Hindlimb muscle (tissue), 1 donor: ENCODE measurements at places on chromosomes 12 and 14.

- no peak for DNase-seq
These were observed 130.8 kb upstream of the EGLN3 start for GRCh38 chr14:34081576-34082136.

GRCh38 chr12:132505105-132505851 lies 15.3 kb downstream of the FBRSL1 start:
- DNase-seq, result no peak

- no peak for DNase-seq
These were observed 240.8 kb upstream of the TMPO start for GRCh38 chr12:98274430-98275130.

- no peak for DNase-seq
These were observed 218.5 kb downstream of the RPS29 start for GRCh38 chr14:49367696-49368095.

GRCh38 chr12:116924558-116925453 lies 14.1 kb downstream of the FBXW8 start:
- DNase-seq, result no peak

DNA sequence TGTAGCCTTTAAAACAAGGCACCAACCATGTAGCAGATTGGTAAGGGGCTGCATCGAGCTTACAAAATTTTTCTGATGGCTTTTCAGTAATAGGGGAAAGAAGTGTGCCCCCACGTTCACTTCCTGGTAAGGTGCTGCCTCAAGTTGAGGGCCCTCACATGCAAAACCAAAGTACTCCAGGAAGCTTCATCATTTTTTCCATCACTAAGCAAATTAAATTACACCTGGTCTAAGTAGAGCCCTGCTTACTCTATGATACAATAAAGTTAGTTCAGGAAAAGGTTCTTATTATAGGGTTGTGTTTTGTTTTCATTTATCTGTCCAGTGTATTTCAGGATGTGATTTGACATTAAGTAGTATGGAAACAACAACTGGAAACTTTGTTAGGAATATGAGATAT lies 15.0 kb upstream of the AKAP5 start:
- no peak for DNase-seq

- no peak for DNase-seq
These were observed 24.6 kb downstream of the PLXNC1 start for GRCh38 chr12:94172973-94173372.

- no peak for DNase-seq
These were observed 175.0 kb upstream of the LMNTD1 start for GRCh38 chr12:25728056-25728595.

DNA sequence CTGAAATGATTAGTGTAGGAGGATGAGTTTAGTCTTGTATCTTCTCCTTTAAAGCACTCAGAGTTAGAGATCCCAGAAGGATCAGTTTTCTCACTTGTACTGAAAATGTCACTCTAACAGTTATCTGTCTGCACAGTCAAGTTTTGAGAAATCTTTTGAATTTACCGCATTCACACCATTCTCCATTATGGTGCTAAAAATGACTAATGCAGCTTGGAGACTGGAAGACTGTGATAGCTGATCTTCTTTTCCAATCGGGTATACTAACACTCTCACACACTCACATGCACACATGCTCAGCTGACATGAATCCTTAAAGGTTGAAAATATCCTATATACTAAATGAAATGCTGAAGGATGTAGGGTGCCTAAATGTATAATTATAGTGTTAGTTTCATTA lies 65.8 kb downstream of the SLC15A5 start:
- DNase-seq, result no peak

- DNase-seq, result no peak
These were observed 378.9 kb downstream of the PCNX1 start for GRCh38 chr14:71286126-71286525.

GRCh38 chr14:63982156-63982555 lies 129.4 kb downstream of the SYNE2 start:
- no peak for DNase-seq

- DNase-seq, result no peak
These were observed 674.1 kb upstream of the ATXN7L3B start for GRCh38 chr12:73863546-73863945.

DNA sequence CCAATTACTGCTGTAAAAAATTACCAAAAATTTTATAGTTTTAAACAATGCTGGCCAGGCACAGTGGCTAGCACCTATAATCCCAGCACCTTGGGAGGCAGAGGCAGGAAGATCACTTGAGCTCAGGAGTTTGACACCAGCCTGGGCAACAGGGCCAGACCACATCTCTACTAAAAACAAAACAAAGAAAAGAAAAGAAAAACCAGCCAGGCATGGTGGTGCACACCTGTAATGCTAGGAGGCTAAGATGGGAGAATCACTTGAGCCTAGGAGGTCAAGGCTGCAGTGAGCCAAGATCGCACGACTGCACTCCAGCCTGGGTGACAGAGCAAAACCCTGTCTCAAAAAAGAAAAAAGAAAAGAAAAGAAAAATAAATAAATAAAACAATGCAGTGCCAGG lies 54.0 kb upstream of the ARID2 start:
- no peak for DNase-seq

GRCh38 chr14:42214981-42215491 lies 608.4 kb downstream of the LRFN5 start:
- DNase-seq, result peak; percentile 21

DNA sequence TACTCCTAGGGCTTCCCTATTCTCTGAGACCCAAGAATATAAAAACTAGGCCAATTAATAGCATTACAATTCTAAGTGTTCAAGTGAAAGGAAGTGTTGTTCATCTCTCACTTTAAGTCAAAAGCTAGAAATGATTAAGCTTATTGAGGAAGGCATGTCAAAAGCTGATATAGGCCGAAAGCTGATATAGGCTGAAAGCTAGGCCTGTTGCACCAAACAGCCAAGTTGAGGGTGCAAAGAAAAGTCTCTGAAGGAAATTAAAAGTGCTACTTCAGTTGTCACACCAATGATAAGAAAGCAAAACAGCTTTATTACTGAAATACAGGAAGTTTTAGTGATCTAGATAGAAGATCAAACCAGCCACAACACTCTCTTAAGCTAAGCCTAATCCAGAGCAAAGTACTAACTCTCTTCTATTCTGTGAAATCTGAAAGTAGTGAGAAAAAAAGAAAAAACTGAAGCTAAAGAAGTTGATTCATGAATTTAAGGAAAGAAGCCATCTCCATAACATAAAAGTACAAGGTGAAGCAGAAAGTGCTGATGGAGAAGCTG lies 68.9 kb downstream of the SLC6A15 start:
- DNase-seq, result no peak

DNA sequence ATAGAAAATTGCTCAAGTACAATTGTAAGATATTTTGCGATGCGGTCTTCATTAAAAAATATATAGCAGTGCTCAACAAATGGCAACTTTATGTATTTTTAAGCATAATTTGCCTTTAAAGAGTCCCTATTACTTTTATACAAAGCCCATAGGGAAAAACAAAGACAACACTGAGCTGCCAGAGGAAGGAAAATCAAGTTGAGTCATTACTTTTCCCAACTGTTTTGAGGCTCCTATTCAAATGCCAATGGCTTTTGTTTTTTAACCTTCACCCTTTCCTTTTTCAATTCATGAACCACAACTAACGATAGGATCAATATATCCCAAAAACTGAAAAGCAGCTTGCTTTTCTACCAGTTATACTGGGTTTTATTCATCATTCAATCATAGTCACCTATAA lies 157.6 kb upstream of the PLEKHA5 start:
- no peak for DNase-seq

GRCh38 chr12:110228756-110229155 lies 52.3 kb upstream of the ATP2A2 start:
- no peak for DNase-seq

- DNase-seq, result no peak
These were observed 322.7 kb upstream of the RTL1 start for GRCh38 chr14:101226265-101226602.

DNA sequence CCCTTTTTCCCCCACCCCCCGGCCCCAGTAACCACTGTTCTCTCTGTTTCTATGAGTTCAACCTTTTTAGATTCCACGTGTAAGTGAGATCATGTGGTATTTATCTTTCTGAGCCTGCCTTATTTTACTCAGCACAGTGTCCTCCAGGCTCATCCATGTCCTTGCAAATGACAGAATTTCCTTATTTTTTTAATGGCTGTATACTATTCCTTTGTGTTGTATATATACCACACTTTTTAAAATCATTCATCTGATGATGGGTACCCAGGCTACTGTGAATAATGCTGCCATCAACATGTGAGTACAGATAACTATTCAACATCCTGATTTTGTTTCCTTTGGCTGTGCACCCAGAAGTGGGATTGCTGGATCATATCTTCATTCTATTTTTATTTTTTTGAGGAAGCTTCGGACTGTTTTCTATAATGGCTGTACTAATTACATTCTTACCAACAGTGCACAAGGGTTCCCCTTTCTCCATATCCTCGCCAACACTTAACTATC lies 54.7 kb downstream of the DDX51 start:
- DNase-seq, result no peak

- DNase-seq, result no peak
These were observed 5.5 kb downstream of the ZFP36L1 start for GRCh38 chr14:68787092-68787992.

DNA sequence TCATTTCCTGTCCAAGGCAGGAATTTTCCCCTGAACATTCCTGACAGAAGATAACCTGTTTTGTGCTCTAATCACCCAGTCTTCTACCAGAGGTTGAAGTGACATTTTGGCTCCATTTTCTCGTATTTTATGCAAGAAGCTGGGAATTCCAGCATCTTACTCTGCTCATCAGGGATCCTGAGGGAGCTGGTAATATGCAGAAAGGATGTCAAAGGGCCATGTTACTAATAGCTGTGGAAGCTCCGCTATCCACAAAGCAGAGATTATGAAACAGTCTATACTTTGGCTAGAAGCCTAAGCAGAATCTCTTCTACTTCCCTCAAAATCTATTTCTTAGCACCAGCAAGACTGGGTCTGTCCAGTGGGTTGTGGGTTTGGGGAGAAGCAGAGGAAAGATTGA lies 613.0 kb downstream of the DIO2 start:
- no peak for DNase-seq

GRCh38 chr14:65077318-65077717 lies 25.0 kb downstream of the MAX start:
- no peak for DNase-seq

- DNase-seq, result no peak
These were observed 19.6 kb upstream of the ALX1 start for GRCh38 chr12:85260447-85260846.

GRCh38 chr12:47318963-47319362 lies 239.2 kb upstream of the AMIGO2 start:
- DNase-seq, result no peak

GRCh38 chr12:25482625-25483024 lies 70.5 kb downstream of the LMNTD1 start:
- no peak for DNase-seq

DNA sequence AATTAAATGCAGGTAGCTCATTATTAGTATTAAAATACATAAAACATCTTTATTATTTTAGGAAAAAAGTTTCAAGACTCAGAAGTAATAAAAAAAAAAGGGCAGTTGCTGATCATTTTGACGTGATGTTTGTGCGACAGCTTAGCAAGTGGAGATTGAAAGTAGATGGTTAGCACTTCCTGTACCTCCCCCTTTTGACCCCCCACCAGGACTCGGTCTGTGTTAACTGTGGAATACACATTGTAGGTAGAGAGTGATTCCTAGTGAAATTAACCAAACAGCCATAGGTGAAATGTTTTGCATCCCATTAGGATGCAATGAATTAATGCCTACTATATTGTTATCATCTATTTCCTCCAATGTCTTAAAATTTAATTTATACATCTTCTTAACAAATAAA lies 120.8 kb downstream of the SLC5A8 start:
- no peak for DNase-seq

DNA sequence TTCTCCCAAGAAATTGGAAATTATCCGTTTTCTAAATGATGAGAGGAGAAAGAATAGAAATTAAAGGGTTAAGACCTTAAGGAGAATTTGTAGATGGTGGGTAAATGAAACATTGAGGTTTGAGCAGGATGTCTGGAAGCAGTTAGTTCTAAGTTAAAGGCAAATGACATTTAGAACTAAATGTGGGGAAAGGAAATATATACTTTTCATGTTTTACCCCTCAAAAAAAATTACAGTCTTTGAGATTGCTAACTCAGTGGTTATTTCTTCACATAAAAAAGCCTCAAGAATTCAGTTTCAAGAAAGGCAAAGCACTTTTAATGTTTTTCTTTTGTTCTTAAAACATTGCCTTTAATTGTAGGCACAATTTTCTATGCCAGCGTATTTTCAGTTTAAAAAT lies 114.0 kb downstream of the PLEKHA5 start:
- DNase-seq, result no peak

GRCh38 chr14:35390577-35391387 lies 13.8 kb downstream of the NFKBIA start:
- no peak for DNase-seq

GRCh38 chr12:57270966-57271470 lies 20.0 kb upstream of the STAC3 start:
- no peak for DNase-seq

- DNase-seq, result no peak
These were observed 12.5 kb downstream of the AMDHD1 start for GRCh38 chr12:95955549-95956159.

DNA sequence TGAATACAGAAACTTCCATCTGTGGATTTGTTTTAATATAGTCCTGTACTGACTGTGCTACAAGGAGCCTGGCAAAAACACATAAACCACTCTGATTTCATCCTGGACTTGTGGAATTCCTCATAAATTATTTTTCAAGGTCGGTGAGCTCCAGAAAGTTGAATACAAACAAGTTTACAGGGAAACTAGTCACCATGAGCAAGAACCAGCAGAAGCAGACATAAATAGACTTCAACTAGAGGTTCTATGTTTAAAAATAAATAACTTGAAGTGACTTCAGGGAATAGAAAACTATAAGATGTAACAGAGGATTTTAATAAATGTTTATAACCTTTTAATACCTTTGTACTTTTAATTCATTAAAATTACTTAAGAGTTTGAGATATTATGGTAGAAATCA lies 63.5 kb downstream of the EFCAB11 start:
- no peak for DNase-seq

GRCh38 chr12:92297932-92298696 lies 152.5 kb upstream of the BTG1 start:
- DNase-seq, result no peak

DNA sequence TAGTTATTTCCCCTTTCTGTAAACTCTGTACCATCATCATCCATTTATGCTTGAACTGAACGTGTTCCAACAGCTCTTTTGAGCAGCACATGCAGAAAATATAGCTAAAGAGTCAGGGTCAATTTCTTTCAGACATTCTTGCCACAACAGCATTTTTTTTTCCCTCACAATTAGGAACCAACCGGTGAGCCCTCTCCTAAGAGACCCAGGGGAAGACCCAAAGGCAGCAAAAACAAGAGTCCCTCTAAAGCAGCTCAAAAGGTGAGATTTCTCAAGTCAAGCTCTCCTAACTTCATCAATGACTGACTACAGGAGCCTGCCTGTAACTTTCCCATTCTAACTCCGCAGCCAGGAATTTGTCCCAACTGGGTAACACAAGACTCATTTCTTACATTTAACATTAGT lies 3.5 kb downstream of the HMGA2 start:
- no peak for DNase-seq
